ENCODE measurements at places on chromosomes 11 and 22. TPM values are rescaled to one million over a fixed set of nuclear protein-coding genes. Genes with fewer than 3 reads are reported as not detected.

DNA sequence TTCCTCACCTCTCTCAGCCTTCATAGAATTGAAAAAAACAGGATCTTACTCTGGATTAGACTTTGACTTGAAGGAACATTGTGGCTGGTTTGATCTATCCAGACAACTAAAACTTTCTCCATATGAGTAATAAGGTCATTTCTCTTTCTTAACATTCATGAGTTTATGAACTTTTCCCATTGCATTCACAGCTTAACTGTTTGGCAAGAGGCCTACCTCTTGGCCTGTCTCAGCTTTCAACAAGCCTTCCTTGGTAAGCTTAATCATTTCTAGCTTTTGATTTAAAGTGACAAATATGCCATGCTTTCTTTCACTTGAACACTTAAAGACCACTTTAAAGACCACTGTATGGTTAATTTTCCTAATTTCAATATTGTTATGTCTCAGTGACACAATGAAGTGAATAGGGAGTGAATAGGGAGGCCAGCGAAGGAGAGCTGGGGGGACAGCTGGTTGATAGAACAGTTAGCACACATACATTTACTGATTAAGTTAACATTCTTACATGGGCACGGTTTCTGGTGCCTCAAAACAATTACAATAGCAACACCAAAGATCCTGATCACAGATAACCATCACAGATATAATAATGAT is 17.0 kb downstream of the IMMP1L start:
- H3K27ac ChIP-seq = no peak overlapping the region
- peaks cover 11% of the 10 kb centered on the region for H3K4me1 ChIP-seq

Gene TCN1
- total RNA-seq = not detected

DNA sequence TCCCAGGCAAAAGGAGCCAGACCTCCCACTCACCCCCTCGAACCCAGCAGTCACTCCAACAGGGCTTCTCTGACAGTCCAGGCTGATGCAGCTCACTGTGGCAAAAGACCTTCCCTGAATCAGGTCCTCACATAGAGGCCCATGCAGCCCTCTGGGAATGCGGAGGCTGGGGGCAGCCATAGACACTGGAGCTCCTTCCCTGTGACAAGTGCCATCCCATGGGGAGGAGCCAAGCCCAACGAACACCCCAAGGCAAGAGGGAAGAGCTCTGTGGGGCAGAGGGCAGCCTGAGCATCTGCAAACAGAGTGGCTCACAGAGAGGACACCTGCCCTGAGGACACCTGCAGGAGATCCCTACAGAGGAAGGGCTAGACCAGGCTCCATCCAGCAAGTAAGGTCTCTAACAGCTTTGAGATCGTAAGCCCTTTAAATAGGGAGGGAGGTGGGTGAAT is at the start of gene LINC01488:
LINC01488 (plus strand) TSS at position 271 of the 452 bp plus-strand sequence.
- no peaks in the 10 kb centered on the region for H3K27me3 ChIP-seq
- DNase-seq = no peak
- H3K4me1 ChIP-seq = no peaks in the 10 kb centered on the region
- H3K27ac ChIP-seq = no peak within 1 kb of the TSS
- no peak within 1 kb of the TSS for H3K4me3 ChIP-seq

- no peak overlapping the region for H3K27ac ChIP-seq
- H3K4me3 ChIP-seq = no peak overlapping the region
- H3K27me3 ChIP-seq = no peaks in the 10 kb centered on the region
- no peaks in the 10 kb centered on the region for H3K4me1 ChIP-seq
Measured at GRCh38 chr11:74322667-74323066, 11.2 kb upstream of the P4HA3 start.

- H3K27me3 ChIP-seq = no peaks in the 10 kb centered on the region
- DNase-seq = no peak
- H3K4me3 ChIP-seq = no peak overlapping the region
- no peaks in the 10 kb centered on the region for H3K4me1 ChIP-seq
- H3K27ac ChIP-seq = no peak overlapping the region
Measured at GRCh38 chr11:66904981-66905521, 48.2 kb downstream of the LRFN4 start.

Gene SH3BP1
- total RNA-seq = 50.4 TPM

DNA sequence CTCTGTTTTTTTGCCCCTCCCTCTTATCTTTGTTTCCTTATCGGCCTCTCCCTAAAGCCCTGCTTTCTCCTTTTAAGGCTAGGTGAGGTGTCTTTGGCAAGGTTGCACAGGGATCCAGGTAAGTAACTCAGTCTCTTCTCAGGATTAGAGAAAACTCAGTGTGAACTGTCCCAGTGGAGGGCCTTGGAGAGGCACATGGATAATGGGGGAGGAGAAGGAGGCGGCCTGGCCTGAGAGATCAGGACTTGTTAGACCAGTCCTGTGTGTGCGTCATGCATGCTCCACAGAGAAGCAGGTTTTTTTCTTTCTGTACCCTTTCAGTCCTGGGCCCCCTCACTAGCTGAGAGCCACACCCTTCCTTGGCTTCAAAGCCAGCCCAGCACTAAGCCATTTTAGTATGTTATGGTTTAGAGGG is 19.9 kb downstream of the CTNND1 start:
- H3K4me1 ChIP-seq = peaks cover 9% of the 10 kb centered on the region
- no peak overlapping the region for H3K4me3 ChIP-seq
- no peak overlapping the region for H3K27ac ChIP-seq
- no peaks in the 10 kb centered on the region for H3K27me3 ChIP-seq

DNA sequence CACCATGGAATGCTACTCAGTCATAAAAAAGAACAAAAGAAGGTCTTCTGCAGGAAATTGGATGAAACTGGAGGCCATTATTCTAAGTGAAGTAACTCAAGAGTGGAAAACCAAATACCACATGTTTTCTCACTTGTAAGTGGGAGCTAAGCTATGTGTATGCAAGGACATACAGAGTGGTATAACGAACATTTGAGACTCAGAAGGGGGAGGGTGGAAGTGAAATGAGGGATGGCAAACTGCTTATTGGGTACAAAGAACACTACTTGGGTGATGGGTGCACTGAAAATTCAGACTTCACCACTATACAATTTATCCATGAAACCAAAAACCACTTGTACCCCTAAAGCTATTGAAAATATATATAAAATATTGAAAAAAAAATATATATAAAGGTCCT is 13.4 kb upstream of the CAT start:
- no peak overlapping the region for H3K4me3 ChIP-seq
- H3K27ac ChIP-seq = no peak overlapping the region
- DNase-seq = no peak
- H3K27me3 ChIP-seq = no peaks in the 10 kb centered on the region
- no peaks in the 10 kb centered on the region for H3K36me3 ChIP-seq

Gene RASL10A
- total RNA-seq = not detected

GRCh38 chr11:88813233-88813915 is 252.4 kb downstream of the GRM5 start:
- no peaks in the 10 kb centered on the region for H3K4me1 ChIP-seq
- H3K27me3 ChIP-seq = no peaks in the 10 kb centered on the region
- H3K4me3 ChIP-seq = no peak overlapping the region

DNA sequence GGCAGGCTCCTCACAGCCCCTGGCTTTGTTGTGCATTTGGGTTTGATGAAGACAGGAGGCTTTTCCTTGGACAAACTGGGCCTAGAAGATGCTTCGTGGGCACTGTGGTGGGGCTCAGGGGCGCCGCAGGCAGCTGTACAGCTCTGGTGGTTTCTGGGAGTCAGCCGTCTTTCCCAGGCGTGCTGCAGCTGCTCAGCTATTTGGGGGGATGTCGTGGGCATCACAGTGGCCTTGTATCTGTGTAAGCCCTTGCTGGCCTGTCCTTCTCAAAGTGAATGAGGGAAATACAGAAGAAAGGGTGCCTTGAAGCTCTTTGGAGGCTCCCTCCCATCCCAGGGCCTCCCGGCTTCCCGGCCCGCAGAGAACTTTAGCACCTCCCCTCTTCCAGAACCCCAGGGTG is 89.5 kb downstream of the TBC1D22A start:
- H3K4me1 ChIP-seq = no peaks in the 10 kb centered on the region
- H3K27me3 ChIP-seq = no peaks in the 10 kb centered on the region
- H3K27ac ChIP-seq = no peak overlapping the region
- H3K4me3 ChIP-seq = no peak overlapping the region
- no peak for DNase-seq

Gene KCNJ1
- not detected for total RNA-seq

Gene FAM83F
- total RNA-seq = 0.07 TPM

Gene MMP27
- not detected for total RNA-seq

DNA sequence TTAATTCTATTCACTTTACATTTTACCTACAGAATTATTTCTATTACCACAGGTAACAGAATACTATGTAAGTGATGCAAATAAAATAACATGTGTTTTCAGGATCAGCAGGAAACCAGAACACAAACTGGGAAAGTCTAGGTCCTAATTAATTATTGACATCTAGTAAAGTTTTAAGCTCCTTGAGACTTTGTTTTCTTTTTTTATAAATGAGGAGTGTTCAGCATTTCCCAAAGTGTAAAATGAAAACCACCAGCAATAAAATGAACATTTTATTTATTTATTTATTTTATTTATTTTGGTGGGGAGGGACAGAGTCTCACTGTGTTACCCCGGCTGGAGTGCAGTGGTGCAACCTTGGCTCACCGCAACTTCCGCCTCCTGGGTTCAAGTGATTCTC is 123.6 kb downstream of the ARHGAP42 start:
- H3K27ac ChIP-seq = no peak overlapping the region
- H3K36me3 ChIP-seq = no peaks in the 10 kb centered on the region
- H3K27me3 ChIP-seq = no peaks in the 10 kb centered on the region
- no peaks in the 10 kb centered on the region for H3K4me1 ChIP-seq
- no peak for DNase-seq

GRCh38 chr11:1516273-1517067 is 29.9 kb upstream of the MOB2 start:
- H3K4me3 ChIP-seq = no peak overlapping the region
- no peak overlapping the region for H3K27ac ChIP-seq
- DNase-seq = no peak
- H3K4me1 ChIP-seq = no peaks in the 10 kb centered on the region

DNA sequence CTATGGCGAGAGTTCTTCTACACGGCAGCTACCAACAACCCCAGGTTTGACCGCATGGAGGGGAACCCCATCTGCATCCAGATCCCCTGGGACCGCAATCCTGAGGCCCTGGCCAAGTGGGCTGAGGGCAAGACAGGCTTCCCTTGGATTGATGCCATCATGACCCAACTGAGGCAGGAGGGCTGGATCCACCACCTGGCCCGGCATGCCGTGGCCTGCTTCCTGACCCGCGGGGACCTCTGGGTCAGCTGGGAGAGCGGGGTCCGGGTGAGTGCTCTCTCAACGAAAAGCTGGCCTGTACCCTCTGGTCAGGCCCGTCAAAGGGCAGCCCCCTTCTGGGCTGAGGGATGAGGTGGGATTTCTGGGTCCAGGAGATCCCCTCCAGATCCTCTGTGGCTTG is 15.9 kb upstream of the MAPK8IP1 start:
- H3K4me1 ChIP-seq = 0 out of 2 replicates have a peak, but pooled peaks cover 3% of the 10 kb centered on the region
- no peak overlapping the region for H3K27ac ChIP-seq
- no peaks in the 10 kb centered on the region for H3K27me3 ChIP-seq
- no peak overlapping the region for H3K4me3 ChIP-seq

Gene ZC3H12C
- total RNA-seq = not detected

- peak; percentile 92 for DNase-seq
- H3K27me3 ChIP-seq = no peaks in the 10 kb centered on the region
- no peak overlapping the region for H3K27ac ChIP-seq
- H3K4me3 ChIP-seq = no peak overlapping the region
- H3K36me3 ChIP-seq = no peaks in the 10 kb centered on the region
Measured at GRCh38 chr11:66418168-66418985, 2.5 kb upstream of the NPAS4 start.

DNA sequence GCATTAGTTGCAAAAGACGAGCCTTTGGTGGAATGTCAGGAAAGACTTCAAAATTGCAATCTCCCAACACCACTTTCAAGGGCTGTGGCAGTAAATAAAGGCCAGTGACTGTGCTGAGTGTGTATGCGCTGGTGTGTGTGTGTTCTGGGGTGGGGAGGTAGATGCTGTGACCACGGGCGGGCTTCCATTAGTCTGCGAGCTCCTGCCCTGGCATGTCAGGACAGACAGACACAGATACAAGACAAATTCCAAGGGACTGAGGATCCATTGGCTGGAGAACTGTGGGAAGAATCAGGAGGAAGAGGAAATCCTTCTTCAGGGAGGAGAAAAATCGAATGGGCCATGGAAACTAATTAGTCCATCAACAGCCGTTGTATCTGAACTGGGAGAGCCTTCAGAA is 83.6 kb downstream of the FEZ1 start:
- H3K36me3 ChIP-seq = no peaks in the 10 kb centered on the region
- no peak for DNase-seq
- peaks cover 13% of the 10 kb centered on the region for H3K4me1 ChIP-seq
- no peaks in the 10 kb centered on the region for H3K27me3 ChIP-seq
- H3K27ac ChIP-seq = no peak overlapping the region
- no peak overlapping the region for H3K4me3 ChIP-seq

Gene TMEM121B
- total RNA-seq = 0.04 TPM

- peaks cover 73% of the 10 kb centered on the region for H3K4me1 ChIP-seq
- H3K4me3 ChIP-seq = no peak overlapping the region
- peaks cover 14% of the 10 kb centered on the region for H3K36me3 ChIP-seq
- no peaks in the 10 kb centered on the region for H3K27me3 ChIP-seq
- H3K27ac ChIP-seq = no peak overlapping the region
Measured at GRCh38 chr11:64210301-64211020, 3.9 kb downstream of the FERMT3 start.

DNA sequence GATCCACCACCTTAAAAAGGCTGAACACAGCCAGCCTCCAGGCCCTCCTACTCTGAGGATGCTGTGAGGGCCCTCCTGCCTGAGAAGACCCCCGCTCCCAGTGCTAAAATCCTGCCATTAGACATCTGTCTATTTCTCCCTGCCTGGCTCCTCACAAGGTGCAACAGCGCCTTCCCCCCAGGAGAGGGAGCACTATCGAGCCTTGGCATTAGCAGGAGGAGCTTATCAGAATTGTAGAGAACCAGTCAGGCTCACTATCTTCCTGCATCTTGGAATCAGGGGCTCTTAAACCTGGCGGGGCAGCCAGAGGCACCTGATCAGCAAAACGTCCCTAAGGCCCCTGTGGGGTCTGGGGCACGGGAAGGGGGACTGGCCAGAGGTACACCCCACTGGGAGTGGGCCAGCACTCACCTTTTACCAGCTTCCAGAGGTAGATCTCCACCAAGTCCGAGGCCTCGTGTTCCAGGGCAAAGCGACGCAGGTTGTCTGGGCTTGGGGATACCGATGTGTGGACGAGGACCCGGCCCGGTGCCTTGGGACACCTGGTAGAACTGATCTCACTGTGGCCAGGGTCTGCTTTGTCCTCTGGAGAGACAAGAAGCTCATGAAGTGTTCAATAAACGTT is 28.7 kb downstream of the CHRDL2 start:
- H3K27me3 ChIP-seq = no peaks in the 10 kb centered on the region
- H3K27ac ChIP-seq = no peak overlapping the region
- H3K36me3 ChIP-seq = no peaks in the 10 kb centered on the region
- peak; percentile 87 for DNase-seq
- H3K4me1 ChIP-seq = peaks cover 8% of the 10 kb centered on the region
- H3K4me3 ChIP-seq = no peak overlapping the region

GRCh38 chr11:65354265-65355012 is at the start of gene TIGD3:
TIGD3 (plus strand) TSS chr11:65354751; CDS start chr11:65355809, 1,058 bp downstream.
- H3K4me3 ChIP-seq = peak within 1 kb of the TSS; percentile 80
- H3K27ac ChIP-seq = no peak within 1 kb of the TSS
- no peaks in the 10 kb centered on the region for H3K27me3 ChIP-seq
- H3K36me3 ChIP-seq = peaks cover 8% of the 10 kb centered on the region

- no peaks in the 10 kb centered on the region for H3K4me1 ChIP-seq
- DNase-seq = no peak
- no peak overlapping the region for H3K4me3 ChIP-seq
- H3K36me3 ChIP-seq = no peaks in the 10 kb centered on the region
- no peaks in the 10 kb centered on the region for H3K27me3 ChIP-seq
Measured at GRCh38 chr11:129295746-129296145, 79.9 kb upstream of the BARX2 start.

- H3K4me1 ChIP-seq = no peaks in the 10 kb centered on the region
- no peak overlapping the region for H3K4me3 ChIP-seq
- no peak overlapping the region for H3K27ac ChIP-seq
- H3K36me3 ChIP-seq = no peaks in the 10 kb centered on the region
Measured at GRCh38 chr11:985406-985805, 51.1 kb downstream of the MUC6 start.

All from Karpas-422 (cell line).